Right forelimb (tissue), 1 donor: ENCODE measurements at places on chromosomes 11 and 22.
A peak's percentile ranks its signal among the peaks of the same experiment; 100 is the strongest.

DNA sequence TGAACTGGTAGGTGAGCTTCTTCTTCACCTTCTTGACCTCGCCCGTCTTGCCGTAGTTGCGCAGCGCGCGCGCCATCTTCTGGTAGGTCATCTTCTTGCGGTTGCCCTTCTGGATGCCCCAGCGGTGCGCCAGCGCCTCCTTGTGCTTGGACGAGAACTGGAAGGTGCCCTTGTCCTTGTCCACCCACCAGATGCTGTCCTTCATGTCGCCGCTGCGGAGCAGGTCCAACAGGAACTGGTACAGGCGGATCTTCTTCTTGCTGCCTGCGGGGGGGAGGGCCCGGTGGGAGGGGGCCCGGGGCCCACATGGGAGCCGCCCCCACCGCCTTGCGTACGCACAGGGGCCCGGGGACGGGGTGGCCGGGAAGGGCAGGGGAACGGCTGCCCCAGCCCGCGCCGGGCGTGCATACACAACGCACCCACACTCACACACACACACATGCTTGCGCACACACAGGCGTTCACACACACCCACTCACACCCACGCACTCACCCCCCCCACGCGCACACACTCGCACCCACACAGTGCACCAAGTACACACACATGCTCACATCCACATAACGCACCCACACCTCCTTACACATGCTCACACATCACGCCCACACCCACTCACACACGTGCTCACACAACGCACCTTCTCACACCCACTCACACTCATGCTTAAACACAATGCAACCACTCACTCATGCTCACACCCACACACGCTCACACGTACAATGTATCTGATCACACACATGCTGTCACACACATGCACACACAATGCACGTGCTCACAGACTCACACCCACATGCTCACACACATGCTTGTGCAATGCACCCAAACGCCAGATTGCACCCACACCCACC lies 3.0 kb upstream of the MYBPC3 start:
- peak; percentile 92 for DNase-seq

DNA sequence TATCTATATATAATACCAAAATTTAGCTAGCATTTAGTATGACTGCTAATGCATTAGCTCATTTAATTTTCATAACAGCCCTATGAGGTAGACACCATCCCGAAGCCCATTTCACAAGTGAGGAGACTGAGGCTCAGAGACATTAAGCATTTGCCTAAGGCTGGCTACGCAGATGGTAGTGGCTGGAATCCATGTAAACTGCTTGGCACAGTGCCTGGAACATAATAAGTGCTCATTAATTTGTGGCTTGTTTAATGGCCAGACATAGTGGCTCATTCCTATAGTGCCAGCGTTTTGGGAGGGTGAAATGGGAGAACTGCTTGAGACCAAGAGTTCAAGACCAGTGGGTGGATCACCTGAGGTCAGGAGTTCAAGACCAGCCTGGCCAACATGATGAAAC lies 17.8 kb upstream of the TP53I11 start:
- no peak for DNase-seq

- no peak for DNase-seq
Measured at GRCh38 chr22:30561402-30562189, 12.9 kb downstream of the GAL3ST1 start.

GRCh38 chr11:78783846-78784245 lies 209.2 kb upstream of the NARS2 start:
- no peak for DNase-seq

- no peak for DNase-seq
Measured at GRCh38 chr11:75797792-75798191, 17.2 kb upstream of the UVRAG start.

DNA sequence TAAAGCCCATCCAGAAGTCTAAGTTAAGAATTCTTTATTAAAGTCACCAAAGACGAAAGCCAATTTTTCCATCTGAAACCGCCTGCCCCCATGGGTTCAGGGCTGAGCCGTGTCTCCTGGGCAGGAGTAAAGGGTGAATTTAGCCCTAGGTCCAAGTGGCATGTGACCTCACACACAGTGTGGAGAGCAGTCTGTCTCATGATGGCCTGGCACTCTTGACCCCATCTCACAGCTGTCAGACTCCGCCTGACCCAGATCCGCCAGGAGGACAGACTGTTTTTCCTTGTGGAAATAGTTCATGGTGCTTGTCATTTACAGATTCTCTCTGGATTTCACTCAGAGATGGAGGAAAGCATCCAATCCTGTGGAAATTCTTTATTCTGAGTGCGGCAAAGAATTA lies 109.7 kb downstream of the GALNT18 start:
- DNase-seq = no peak

GRCh38 chr22:24681236-24681635 lies 78.2 kb downstream of the GGT1 start:
- DNase-seq = no peak

- DNase-seq = no peak
Measured at GRCh38 chr11:77266766-77267165, 34.7 kb downstream of the GDPD4 start.

DNA sequence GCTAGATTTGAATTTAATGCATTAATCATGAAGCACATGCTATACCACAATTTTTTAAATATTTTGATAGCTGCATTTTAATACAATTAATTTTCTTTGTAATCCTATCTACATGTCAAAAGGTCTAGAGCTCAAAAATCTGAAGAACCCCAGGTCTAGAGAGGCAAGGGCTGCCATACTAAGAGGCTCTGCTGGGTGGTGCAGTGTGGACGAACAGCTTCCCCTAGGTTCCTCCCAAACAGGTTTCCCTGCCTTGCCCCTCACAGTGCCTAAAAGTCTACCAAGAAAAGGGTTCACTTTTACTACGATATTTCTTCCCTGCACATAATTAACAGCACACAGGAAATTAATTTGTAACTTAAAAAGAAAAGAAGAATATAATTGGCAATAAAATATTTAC lies 681.1 kb downstream of the OPCML start:
- DNase-seq = no peak

- DNase-seq = no peak
Measured at GRCh38 chr22:35882211-35883030, 146.2 kb downstream of the RBFOX2 start.

DNA sequence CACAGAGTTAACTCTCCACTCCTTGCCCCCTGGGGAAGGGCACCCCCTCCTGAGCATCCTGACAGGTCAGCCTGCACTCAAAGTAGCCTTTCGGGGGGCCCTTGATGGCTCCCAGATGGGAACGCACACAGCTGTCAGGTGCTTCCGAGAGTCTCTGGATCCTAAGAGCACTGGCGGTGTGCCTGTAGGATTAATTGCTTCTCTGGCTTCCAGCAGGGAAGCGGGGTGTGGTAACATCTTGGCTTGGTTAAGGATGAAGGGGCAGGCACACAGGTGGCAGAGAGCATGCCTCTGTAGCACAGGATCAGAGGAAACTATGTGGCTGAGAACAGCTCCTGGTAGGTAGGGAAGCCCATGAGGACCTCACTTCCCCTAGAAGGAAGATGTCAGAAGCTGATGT lies 199.8 kb downstream of the MIAT start:
- DNase-seq = no peak

GRCh38 chr11:35615921-35616900 lies 2.0 kb upstream of the FJX1 start:
- no peak for DNase-seq

DNA sequence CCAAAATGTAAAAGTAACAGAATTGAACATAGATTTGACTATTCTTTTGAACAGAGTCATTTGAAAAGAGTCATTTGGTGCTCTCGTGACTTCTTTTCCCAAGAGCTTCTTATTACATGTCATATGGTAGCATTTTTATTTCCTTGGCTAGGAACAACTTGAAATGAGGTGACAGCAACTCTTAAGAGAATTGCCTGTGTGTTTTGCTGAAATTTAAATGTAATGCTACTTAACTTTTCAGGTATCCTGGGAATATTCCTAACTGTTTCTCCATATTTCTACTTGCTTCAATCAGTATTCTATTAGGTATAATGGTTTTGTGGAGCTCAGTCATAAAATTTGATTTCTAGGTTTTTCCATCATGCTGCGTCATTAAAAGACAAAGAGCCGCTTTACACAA lies 700.7 kb downstream of the LUZP2 start:
- DNase-seq = no peak

DNA sequence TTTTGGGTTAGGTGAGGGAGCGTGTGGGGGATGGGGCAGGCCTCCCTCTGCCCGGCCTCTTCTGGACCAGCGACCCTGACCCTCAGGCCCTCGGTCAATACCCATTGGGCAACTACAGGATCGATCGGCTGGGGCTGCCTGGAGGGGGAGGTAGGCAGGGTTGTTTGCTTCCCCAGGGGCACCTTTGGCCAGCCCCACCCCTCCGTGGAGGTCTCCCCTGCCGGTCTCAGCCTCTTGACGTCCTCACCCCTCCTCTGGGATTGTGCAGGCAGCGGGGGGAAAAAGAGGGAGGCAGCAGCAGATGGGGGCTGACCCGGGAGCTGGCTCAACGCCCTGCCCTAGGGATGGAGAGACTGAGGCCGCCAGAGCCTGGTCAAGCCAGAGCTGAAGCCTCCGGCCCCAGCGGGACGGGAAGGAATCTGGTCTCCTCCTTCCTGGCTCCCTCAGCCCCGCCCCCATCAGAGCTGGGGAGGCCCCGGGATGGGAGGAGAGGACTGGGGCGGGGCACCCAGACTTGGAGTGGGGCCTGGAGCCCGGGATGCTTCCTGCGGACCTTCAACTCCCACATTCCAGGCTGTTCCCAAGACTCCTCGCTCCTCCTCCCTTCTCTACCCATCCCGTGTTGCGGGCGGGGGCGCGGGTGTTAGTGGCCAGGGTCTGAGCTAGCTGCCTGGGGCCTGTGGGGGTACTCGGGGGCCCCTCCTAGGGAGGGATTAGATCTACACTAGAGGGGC lies 14.4 kb upstream of the CDC42EP1 start:
- peak; percentile 91 for DNase-seq
